Psoas muscle (tissue), 8 donors: ENCODE measurements at places on chromosomes 3 and 15.

- no peak overlapping the region for H3K27ac ChIP-seq
- H3K4me1 ChIP-seq = no peaks in the 10 kb centered on the region
- DNase-seq = peak; percentile 53
- H3K27me3 ChIP-seq = no peaks in the 10 kb centered on the region
Observed at GRCh38 chr15:20346082-20346805, 195.4 kb downstream of the GOLGA6L6 start.

- no peaks in the 10 kb centered on the region for H3K4me1 ChIP-seq
- H3K27me3 ChIP-seq = no peaks in the 10 kb centered on the region
- no peaks in the 10 kb centered on the region for H3K36me3 ChIP-seq
- no peak within 1 kb of the TSS for H3K27ac ChIP-seq
- H3K4me3 ChIP-seq = peak within 1 kb of the TSS; percentile 70
Observed at GRCh38 chr15:72319985-72320671, at the start of gene CELF6. CELF6 (minus strand) TSS chr15:72320157; CDS start chr15:72319874, 283 bp downstream.

GRCh38 chr3:154367221-154367620 lies 42.9 kb upstream of the DHX36 start:
- no peak for DNase-seq
- no peak overlapping the region for H3K4me3 ChIP-seq

- peak overlapping the region; percentile 43 for H3K4me3 ChIP-seq
- no peak for DNase-seq
- peaks cover 20% of the 10 kb centered on the region for H3K4me1 ChIP-seq
- no peaks in the 10 kb centered on the region for H3K36me3 ChIP-seq
- peak overlapping the region; percentile 52 for H3K27ac ChIP-seq
Observed at GRCh38 chr3:114685161-114685560, 391.3 kb downstream of the TIGIT start.

- H3K36me3 ChIP-seq = no peaks in the 10 kb centered on the region
- H3K27ac ChIP-seq = peak within 1 kb of the TSS; percentile 99
- peaks cover 17% of the 10 kb centered on the region for H3K4me1 ChIP-seq
- peak; percentile 88 for DNase-seq
- no peaks in the 10 kb centered on the region for H3K27me3 ChIP-seq
Observed at GRCh38 chr3:56683122-56683817, at the start of gene TASOR. TASOR (minus strand) TSS chr3:56683265; CDS start chr3:56683006, 259 bp downstream.

- H3K27me3 ChIP-seq = no peaks in the 10 kb centered on the region
- H3K36me3 ChIP-seq = no peaks in the 10 kb centered on the region
- H3K27ac ChIP-seq = no peak overlapping the region
- DNase-seq = no peak
Observed at GRCh38 chr3:125115640-125116039, 59.8 kb upstream of the HEG1 start.

- no peaks in the 10 kb centered on the region for H3K4me1 ChIP-seq
- peak; percentile 69 for DNase-seq
- no peak overlapping the region for H3K27ac ChIP-seq
- no peak overlapping the region for H3K4me3 ChIP-seq
- H3K27me3 ChIP-seq = no peaks in the 10 kb centered on the region
Observed at GRCh38 chr15:100264994-100265640, 76.7 kb downstream of the ADAMTS17 start.

- peaks cover 7% of the 10 kb centered on the region for H3K4me1 ChIP-seq
- no peaks in the 10 kb centered on the region for H3K27me3 ChIP-seq
- no peak overlapping the region for H3K4me3 ChIP-seq
- no peaks in the 10 kb centered on the region for H3K36me3 ChIP-seq
Observed at GRCh38 chr15:69853544-69853951, 244.2 kb downstream of the TLE3 start.

GRCh38 chr3:61605589-61606175 lies 44.3 kb downstream of the PTPRG start:
- peaks cover 12% of the 10 kb centered on the region for H3K4me1 ChIP-seq
- H3K27ac ChIP-seq = no peak overlapping the region
- H3K36me3 ChIP-seq = peaks cover 8% of the 10 kb centered on the region
- DNase-seq = no peak
- H3K4me3 ChIP-seq = no peak overlapping the region
